ENCODE measurements at places on chromosomes 12 and 14.

- DNase-seq, result no peak
Observed at GRCh38 chr12:47797441-47797840, 22.3 kb downstream of the HDAC7 start.

DNA sequence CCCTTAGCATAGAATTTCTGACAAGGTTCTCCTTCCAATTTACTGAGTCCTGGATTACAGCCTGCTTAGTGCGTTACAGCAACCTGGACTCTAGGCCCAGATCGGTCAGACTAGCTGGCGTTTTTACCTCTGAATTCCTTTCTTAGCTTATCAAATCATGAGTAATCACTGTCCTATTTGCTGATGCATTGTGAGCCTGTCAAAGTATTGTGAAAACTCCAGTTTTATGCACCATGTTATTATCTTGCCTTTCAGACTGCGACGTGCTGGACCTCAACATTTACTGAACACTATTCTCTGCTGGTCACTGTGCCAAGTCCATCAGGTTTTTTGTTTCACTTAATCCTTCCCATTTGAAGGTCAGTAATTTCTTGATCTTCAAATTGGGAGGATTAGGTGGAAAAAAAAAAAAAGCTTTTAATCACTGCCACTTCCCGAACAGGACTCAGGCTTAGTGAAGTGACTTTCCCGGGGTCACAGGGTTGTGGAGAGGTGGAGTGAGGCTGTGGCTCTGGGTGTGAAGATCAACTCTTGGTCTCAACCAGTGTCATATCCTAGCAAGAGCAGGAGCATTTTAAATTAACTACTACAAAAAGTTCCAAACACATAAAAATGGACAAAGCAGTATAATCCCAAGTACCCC lies 31.2 kb downstream of the FBXO21 start:
- no peak for DNase-seq

DNA sequence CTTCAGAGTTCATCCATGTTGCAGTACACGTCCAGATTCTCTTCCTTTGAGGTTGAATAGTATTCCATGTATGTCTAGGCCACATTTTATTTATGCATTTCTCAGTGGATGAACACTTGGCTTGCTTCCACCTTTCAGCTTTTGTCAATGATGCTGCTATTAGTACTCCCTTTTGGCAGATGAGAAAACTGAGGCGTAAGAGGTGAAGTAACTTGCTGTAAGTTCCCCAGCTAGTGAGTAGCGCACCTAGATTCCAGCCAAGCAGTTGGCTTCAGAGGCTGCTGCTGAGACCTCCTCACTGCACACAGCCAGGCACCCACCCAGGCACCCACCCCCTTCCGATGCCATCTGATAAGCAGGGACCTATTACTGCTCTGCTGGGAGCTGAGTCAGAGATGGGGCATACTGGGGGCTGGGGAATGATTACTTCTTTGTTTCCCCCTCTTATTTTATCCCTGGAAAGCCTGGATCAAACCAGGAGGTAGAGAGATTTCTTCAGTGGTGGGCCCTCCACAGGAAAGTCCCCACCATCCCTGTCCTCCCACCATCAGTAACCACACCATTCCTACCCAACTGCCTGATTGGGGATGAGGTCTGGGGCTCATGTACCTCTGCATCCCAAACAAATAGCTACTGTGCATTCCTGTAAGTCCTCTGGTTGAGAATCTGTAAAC lies 234.6 kb downstream of the PCNX1 start:
- no peak for DNase-seq

GRCh38 chr12:28268608-28269229 lies 78.5 kb downstream of the CCDC91 start:
- DNase-seq, result no peak

- no peak for DNase-seq
Observed at GRCh38 chr14:69716478-69717187, 50.3 kb upstream of the SRSF5 start.

DNA sequence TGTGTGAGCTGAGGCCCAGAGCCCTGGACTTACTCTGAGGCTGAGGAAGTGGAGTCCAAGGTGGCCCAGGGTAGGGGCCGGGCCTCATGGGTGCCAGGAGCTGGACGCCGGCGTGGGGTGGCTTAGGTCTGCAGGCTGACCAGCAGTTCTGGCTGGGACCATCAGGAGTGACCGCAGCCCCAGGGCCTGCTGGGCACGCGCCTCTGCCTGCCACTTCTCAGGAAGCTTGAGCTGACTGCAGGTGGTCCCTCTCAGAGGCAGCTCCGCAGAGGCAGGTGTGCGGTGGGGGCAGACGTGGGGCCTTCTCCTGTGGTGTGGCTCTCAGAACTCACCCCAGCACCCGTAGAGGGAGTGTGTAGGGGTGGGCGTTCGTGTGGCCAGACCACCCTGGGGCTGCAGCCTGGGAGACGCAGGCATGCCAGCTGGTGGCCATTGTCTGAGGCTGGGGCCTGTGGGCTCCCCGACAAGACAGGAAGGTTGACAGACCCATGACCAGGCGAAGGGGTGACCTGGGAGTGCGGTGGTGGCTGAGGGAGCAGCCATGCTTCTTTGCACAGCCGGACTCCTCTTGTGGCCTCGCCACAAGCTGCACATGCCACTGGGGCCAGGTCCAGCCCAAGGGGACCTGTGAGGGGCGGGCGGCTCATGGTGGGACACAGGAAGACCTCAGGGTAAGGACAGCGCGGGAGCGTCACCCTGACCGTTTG lies 40.0 kb upstream of the TEX22 start:
- no peak for DNase-seq

DNA sequence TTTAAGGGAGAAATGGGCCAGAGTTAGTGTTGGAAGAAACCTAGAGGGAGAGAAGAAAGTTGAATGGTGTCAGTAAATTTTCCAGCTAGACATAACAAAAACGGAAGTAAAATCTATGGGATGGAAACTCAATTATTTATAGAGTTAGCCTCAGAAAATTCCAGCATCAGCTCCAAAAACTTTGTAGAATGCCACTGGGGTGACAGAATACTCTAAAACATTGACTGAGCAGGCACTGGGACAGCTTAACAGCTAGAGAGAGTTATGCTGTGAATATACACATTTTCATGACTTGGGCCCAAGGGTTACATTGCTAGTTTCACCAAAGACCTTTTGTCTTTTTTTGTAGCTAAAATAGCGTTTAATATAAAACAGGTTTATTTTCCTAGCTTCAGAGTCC lies 226.3 kb downstream of the PHLDA1 start:
- DNase-seq, result no peak

DNA sequence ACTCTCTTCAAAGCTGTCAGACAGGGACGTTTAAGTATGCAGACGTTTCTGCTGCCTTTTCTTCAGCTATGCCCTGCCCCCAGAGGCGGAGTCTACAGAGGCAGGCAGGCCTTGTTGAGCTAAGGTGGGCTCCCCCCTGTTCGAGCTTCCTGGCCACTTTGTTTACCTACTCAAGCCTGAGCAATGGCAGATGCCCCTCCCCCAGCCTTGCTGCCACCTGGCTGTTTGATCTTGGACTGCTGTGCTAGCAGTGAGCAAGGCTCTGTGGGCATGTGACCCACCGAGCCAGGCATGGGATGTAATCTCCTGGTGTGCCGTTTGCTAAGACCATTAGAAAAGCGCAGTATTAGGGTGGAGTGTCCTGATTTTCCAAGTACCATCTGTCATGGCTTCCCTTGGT lies 900.4 kb upstream of the MDGA2 start:
- DNase-seq, result no peak

GRCh38 chr12:120534203-120534702 lies at the start of gene RNF10:
RNF10 (plus strand) TSS chr12:120534356; CDS start chr12:120534812, 456 bp downstream.
- DNase-seq, result no peak

GRCh38 chr12:53942467-53942997 lies 3.9 kb downstream of the HOXC13 start:
- no peak for DNase-seq

GRCh38 chr12:8951744-8952143 lies 2.3 kb upstream of the M6PR start:
- no peak for DNase-seq

- DNase-seq, result no peak
Observed at GRCh38 chr12:18443768-18444437, 182.6 kb downstream of the PIK3C2G start.

- no peak for DNase-seq
Observed at GRCh38 chr14:65462411-65462810, 49.9 kb downstream of the FUT8 start.

- no peak for DNase-seq
Observed at GRCh38 chr12:58393152-58393551, 451.8 kb downstream of the ATP23 start.

GRCh38 chr14:101252443-101253214 lies 308.7 kb upstream of the DIO3 start:
- DNase-seq, result no peak

DNA sequence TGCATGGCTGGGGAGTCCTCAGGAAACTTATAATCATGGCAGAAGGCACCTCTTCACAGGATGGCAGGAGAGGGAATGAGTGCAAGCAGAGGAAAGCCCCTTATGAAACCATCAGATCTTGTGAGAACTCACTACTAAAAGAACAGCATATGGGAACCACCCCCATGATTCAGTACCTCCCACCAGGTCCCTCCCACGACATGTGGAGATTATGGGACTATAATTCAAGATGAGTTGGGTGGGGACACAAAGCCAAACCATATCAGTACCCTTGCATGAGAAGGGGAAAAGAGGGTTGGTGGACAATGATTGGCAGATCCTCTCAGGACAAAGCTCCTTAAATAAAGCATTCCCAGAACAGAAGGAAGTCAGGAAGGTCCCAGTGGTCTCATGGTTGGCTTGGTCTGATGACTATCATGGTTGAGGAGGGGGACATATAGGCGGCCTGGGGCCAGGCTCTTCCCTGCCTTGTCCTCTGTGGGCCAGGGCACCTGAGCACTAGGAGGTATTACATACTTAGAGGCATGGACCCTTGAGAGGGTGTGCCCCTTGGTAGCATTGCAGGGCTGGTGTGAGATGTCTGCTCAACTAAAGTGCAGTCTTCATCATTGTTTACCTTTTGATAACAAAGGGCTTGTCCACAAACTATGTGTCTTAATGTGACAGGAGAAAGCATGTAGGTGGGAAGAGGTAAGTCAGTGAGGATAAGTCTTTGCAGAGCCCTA lies 22.2 kb downstream of the HSD17B6 start:
- DNase-seq, result no peak

GRCh38 chr12:69247268-69248018 lies 8.1 kb downstream of the CPSF6 start:
- no peak for DNase-seq

DNA sequence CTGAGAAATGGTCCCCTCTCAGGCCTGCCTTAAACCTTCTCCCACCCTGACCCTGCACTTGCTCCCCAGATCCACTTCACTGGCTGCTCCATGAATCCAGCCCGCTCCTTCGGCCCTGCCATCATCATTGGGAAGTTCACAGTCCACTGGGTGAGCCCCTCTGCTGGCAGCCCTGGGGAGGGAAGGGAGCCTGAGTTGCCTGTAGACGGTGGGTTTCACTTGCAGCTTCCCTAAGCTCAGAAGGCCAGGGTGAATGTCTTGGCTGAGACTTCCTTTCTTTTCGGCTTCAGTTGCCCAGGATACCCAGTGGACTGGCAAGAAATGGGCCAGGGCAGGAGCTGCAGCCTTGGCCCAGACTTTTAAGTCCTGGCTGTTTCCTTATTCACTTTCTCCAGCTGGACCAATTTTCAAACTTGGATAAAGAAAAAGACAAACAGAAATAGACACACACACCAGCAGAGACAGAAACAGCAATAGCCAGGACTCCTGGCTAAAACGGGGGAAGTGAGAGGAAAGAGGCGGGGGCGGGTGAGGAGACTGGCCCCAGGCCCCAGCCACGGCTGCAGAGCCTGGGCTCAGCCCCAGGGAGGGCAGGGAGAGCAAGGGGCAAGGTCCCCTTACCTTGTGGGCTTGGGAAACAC lies 2.0 kb downstream of the AQP6 start:
- DNase-seq, result no peak

DNA sequence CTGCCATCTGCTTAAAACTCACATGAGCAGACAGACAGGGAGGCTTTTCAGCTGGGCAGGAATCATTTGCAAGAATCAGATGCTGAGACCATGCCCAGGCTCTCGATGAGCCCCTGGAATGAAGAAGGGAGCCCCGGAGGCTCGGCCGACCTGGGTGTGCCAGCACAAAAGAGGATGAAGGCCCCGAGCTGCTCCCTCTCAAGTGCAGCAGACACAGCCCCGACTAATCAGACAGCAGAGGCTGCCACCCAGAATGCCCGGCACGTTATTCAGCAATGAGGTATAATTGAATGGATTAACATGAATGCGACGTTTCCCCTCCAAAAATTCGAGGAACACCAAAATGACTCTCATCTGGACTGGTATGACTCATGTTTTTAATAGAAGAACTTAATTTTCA lies 58.9 kb downstream of the BCL11B start:
- no peak for DNase-seq

- DNase-seq, result no peak
Observed at GRCh38 chr12:94207849-94208621, 59.7 kb downstream of the PLXNC1 start.

DNA sequence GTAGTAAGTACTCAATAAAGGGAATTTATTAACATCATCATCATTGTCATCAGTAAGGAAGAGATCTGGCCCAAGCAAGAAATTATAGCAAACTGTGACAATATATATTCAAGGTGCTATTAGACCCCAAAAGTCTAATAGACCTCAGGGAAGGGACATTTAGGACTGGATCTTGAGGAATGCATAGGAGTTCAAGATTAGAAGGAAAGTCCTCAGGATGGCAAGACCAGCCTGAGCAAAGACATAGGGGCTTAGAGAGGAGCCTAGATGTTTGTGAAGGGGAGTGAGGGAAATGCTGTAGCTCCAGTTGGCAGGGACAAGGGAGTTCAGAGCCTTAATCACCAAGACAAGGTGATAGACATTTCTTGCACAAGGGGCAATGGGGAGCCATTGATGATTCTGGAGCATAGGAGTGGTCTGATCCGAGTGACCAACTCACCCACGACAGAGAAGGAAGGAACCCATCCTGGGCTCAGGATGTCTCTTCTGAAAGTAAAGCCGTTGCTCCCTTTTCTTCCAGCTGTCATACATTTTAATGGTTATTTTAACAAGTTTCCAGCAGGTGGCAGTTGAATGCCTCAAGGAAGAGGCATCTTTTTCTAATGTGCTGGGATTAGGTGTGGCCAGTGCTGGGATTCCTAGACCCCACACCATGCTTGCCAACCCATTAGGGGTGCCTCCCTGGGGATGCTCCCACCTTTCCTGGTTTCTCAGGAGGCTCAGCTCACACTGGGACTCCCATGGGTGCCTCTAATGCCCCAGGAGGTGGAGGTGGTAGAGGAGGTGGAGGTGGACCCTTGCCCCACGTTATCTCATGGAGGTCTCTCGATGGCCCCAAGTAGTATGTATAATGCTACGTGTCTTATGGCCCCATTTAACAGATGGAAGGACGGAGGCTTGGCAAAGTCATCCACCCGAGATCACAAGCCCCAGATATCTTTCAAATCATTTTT lies 37.8 kb downstream of the PHETA1 start:
- no peak for DNase-seq

DNA sequence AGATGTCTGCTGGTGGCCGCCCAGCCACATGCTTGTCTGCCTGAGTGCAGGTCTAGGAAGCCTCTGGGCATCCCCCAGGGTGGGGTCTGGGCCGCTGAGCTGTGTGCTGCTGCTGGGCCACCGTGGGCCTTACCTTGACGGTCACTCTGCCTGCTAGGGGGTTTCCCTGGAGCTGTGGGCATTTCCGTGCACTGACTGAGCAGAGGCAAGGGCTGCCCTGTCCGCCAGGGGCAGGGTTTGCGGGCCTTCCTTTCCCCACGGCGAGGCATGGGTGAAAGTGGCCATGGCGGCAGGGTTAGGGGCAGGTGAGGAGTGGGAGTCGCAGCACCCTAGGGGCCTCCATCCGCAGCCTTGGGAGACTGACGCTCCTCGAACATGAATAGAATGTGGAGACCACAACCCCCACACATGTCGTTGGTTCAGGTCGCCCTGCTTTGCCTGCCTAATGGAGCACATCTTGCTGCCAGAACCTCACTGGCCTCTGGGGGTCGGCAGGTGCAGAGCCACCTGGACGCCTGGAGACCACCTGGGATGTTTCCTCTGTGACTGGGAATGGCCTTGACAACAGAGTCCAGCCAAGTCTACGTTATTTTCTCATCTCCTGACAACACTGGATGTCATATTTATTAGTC lies 2.5 kb downstream of the ZBTB42 start:
- DNase-seq, result no peak
